Mesothelial cell of epicardium (in vitro differentiated cells): ENCODE measurements at places on chromosomes 1 and 21.

DNA sequence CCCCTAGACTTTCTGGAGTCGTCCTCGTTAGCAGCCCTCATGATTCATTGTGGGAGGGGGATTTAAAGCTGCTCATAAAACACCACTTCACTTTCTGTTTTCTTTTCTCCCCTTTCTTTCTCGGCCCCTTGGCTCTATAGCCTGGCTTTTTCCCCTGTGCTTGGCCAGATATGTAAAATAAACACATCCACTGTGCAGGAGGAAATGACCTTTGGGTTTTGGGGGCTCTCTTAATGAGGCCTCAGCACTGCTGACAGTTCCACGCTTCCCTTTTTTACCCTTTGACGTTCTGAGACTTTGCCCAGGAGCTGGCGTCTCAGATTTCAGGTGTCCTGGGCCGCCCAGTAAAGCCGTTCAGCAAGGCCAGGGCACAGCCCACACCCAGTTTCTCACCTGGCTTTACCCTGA, 65.7 kb downstream of the RUNX3 start:
- DNase-seq = no peak

DNA sequence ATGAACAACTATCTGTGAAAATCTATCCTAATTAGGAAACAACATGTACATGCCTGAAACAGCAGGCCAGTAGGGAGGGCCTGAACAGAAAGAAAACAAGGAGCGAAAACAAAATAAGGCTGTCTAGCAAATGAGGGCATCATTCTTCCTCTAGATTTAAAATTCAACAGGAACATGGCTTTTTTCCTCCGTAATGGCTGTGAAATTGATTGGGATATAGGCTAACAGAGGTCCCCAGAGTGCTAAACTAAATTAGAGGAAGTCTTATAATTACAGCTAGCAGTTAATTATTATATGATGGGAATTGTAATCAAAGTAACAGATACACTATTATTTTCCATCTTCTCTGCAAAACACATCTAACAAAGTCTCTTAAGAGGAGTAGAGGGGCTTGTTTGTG, 51.7 kb upstream of the TIAM1 start:
- no peak for DNase-seq

- DNase-seq = no peak
Measured at GRCh38 chr1:158037866-158038359, 44.5 kb downstream of the KIRREL1 start.

DNA sequence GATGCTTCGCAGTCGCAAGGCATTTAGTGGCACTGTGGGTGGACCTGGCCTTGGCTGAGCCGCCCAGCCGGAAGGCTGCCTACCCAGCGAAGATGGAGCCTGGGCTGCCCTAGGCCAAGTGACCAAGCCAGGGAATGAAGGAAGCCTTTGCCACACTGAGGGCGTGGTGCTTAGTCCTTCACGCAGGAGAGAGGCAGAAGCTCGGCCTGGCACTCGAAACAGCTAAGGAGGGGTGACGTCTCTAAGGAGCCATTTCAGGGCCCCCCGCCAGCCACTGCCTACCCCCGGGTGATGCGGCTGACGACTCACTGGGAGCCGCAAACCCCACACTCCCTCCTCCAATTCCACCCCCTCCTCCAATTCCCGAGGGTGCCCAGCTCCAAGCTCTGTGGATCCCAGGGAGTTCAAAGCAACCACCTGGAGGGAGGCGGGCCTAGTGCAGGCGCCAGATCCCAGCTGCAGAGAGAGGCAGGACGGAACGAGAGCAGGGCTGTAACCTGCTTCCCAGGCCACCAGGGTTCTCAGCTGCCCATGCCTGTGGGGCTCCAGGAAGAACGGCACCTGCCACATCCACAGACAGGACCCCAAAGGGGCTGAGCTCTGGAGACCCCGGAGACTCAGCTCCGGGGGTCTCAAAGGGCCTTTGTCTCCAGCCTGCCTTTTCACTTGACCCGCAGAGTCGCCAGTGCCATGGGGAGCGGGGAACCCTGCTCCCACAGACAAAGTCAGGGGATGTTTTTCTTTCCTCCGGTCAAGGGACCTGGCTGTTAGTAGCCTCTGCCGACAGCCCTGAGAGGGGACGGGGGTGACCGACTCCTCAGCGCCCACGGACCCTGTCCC, 75.8 kb downstream of the ARHGEF16 start:
- DNase-seq = no peak

DNA sequence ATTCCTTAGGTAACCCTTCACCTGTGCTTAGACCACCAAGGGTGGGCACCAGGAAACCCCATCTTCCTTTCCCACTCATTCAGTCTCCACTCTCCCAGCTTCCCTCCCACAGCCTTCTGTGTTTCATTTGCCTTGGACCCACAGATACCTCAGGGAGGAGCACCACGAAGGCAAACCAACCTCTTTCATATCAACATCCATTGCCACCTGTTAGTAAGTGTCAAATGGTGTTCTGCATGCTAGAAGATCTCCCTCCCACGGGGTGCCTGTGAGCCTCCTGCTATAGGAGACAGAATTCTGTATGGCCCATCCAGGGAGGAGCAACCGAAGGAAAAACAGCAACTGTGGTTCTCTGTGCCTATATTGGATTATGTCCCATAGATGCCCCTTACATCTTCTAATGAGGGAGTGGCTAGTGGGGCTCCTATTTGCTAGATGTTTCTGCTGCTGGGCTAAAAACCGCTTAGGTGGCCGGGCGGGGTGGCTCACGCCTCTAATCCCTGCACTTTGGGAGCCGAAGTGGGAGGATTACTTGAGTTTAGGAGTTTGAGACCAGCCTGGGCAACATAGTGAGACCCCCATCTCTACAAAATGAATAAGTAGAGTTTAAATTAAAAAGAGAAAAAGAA, 25.6 kb upstream of the SCCPDH start:
- DNase-seq = no peak

DNA sequence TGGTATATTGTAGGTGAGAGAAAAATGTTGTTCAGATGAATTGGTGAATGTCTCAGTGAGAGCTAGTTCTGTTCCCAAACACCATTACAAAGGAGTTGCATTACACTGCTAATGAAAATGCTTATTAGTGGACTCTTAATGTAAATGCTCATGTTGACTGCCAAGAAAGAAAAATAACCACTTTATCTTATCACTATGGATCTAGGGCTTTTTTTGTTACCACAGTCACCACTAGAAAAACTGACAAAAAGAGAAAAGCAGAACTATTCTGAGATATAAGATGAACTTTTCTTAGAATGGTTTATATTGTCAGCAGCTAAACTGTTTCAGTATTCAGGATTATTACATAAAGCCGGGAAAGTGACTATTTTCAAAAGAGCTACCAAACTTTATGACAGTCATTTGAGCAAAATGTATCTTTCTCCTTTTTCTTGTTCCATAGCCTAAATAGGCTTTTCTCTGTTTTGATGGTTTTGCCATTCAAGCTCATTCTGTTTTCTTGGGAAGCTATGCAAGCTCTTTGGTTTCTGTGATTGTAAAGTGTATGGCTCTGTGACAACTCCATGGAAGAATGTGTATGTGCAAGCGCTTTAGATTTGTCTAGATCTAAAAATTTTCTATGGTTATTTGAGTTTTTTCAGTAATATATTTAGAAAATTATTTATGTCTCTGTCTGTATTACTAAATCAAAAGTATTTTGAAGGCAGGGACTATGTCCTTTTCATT, 64.2 kb upstream of the DPH5 start:
- no peak for DNase-seq

- DNase-seq = no peak
Measured at GRCh38 chr1:159748370-159748769, 32.4 kb upstream of the DUSP23 start.

- no peak for DNase-seq
Measured at GRCh38 chr1:235640580-235640979, 9.0 kb downstream of the GNG4 start.

- no peak for DNase-seq
Measured at GRCh38 chr1:15948091-15948591, 27.8 kb downstream of the ZBTB17 start.

- DNase-seq = no peak
Measured at GRCh38 chr1:178973652-178974101, 52.0 kb upstream of the FAM20B start.

GRCh38 chr21:16137106-16137505, 407.3 kb downstream of the USP25 start:
- DNase-seq = no peak

GRCh38 chr1:156657741-156658319, 15.9 kb downstream of the BCAN start:
- no peak for DNase-seq

GRCh38 chr1:101465941-101466340, 229.1 kb downstream of the S1PR1 start:
- no peak for DNase-seq

DNA sequence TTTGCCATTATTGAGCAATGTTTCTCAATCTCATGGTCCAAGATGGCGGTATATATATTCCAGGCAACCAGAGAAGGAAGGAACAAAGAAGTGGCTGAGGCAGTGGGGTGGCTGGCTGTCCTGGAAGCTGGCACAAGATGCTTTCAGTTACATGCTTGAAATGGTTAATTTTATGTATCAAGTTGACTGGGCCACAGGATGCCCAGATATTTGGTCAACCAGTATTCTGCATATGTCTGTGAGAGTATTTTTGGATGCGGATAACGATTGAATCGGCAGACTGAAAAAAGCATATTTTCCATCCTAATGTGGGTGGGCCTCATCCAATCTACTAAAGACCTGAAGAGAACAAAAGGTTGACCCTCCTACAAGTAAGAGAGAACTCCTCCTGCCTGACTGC, 55.2 kb downstream of the MAP3K7CL start:
- no peak for DNase-seq

DNA sequence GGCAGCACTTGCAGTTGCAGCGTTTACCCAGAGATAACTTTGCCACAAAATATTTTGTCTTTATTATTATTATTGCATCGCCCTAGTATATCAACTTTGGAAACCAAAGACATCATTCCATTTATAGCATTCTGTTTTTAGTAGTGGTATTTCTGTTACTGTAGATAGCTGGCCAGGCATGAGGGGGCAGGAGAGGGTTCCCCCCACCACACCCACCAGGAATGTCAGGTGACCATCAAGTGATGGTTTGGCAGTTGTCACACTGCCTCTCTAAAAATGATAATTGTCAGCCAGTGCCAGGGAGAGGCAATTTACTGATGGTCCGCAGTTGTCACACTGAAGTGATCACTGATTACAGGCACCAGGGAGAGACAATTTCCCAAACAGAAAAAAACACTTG, 135.6 kb downstream of the TSEN15 start:
- DNase-seq = no peak

GRCh38 chr1:201230676-201231075, 40.1 kb downstream of the IGFN1 start:
- DNase-seq = peak; percentile 25

- DNase-seq = no peak
Measured at GRCh38 chr1:151384584-151384983, 12.1 kb upstream of the SELENBP1 start.

DNA sequence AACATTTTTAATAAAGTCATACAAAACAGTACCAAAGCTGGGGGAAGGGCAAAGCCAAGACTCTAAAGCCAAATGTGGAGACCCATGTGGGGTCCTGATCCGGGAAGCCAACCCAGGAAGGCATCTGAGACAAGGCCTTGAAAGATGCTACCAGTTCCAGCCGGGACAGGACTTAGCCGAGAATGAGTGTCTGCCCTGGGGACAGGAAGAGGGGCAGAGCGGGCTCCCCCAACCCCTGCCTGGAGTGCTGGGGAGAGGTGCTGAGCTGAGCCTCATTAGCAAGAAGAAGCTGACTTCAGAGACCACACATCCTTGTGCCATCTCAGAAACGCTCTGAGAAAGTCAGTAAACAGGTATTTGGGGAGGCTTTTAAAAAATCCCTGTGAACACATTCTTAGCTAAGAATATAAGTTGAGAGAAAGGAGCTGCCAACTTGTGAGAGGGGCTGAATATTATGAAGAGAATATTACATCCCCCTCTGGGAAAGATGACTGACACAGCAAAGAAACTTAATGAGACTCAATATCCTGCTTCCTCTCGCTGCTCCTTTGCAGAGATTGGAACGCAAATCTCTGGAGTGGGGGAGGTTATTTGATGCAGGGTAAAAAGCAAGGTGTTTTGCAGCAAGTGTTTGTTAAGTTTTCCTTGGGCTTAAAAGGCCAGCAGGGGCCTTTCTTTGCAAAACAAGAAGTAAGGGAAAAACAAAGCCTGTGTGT, 103.3 kb upstream of the KCND3 start:
- no peak for DNase-seq

GRCh38 chr21:38957575-38958322, 152.0 kb downstream of the ETS2 start:
- DNase-seq = no peak

DNA sequence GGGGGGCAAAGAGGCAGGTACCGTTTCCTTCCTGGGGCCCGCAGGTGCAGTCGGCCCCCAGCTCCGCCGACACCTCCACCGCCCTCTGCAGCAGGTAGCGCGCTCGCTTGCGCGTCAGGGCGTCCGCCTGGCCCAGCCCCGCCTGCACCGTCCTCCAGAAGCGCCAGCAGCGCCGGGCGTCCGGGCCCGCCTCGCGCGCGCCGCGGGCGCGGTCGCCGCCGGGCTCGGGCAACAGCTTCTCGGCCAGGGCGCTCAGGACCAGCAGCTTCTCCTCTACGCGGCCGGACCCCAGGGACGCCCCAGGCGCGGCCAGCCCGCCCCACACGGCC, 863 bp downstream of the TARBP1 start:
- peak; percentile 69 for DNase-seq

- DNase-seq = no peak
Measured at GRCh38 chr1:214389734-214390133, 108.8 kb downstream of the SMYD2 start.

DNA sequence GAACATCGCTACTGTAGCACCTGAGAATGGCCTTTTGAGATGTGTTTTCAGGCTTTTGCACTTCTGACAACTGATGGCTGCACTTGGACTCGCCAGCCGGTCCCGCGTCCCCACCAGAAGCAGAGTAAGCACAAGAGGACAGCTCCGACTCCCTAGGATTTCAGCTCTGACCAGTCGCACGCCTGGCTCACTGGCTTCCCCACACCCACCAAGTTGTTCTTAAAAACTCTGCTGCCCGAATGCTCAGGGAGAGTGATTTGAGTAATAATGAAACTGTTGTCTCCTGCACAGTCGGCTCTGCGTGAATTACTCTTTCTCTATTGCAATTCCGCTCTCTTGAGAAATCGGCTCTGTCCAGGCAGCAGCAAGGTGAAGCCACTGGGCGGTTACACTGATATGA, 40.2 kb upstream of the NLRP3 start:
- DNase-seq = no peak

DNA sequence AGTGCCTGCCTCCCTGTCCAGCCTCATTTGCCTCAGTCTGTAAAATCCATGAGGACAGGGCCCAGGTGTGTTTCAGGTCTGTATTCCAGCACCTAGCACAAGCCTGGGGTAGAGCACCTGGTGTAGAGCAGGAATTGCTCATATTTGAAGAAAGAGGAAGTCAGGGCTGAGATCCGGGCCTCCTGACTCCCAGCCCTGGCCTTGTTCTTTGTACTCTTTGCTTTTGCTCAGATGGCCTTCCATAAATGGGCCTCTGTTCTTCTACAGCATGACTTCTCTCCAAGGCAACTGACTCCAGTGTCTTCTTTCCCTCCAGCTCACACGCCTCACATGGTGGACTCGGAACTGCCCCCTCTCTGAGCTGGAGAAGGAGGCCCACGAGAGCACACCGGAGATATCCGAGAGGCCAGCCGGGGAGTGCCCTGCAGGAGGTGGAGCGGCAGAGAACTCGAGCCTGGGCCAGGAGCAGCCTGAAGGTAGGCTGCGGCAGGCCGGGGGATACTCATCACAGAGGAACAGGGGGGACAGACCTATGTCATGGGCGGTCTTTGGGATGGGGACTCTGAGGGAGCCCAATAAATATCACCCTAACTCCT, 19.7 kb downstream of the SLC5A9 start:
- no peak for DNase-seq
